Stimulated activated CD4-positive, alpha-beta T cell treated with anti-CD3 and anti-CD28 coated beads, Interleukin-2, amount 100 ng/mL, for 24 hours (primary cell): ENCODE measurements at places on chromosomes 1 and 21.

DNA sequence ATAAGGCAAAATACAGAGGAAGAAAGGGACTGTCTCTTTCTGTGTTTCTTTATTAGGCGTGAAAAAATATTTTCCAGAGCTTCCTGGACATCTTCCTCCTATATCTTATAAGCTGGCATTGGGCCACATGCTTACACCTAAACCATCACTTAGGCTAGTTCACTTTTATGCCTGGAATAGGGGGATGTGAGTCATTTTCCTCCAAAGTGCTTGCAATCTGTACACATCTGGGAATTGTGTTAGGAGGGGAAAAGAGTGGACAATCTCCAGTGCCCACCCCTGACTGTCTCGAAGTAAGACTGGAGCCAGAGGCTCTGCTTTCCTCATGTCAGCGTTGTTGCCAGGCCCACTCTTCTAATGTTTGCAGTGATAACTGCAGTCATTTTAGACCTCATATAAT is 29.9 kb downstream of the GIPC2 start:
- no peak for DNase-seq

DNA sequence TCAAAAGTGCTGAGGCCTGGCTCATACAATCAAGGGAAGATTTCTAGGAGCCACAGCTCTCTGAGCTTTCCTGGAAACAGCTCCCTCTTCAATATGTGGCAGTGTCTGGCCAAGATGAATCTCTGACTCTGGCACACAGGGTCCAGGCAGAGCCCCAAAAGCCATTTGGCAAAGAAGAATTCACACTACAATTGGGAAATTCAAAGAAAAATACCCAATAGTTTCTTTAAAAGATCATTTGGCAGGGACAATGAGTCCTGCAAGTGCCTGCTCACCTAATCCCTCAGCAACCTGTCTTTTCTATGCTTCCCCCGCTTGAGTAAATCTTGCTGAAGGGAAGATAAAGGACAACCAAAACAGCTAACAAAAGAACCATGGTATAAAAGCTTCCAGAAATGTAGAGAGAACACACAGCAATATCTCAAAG is 124.6 kb downstream of the TGFBR3 start:
- no peak for DNase-seq

- DNase-seq: no peak
These were observed 496.2 kb downstream of the LTN1 start for GRCh38 chr21:28496517-28496916.

GRCh38 chr1:200029822-200030152 is 2.3 kb downstream of the NR5A2 start:
- DNase-seq: no peak

DNA sequence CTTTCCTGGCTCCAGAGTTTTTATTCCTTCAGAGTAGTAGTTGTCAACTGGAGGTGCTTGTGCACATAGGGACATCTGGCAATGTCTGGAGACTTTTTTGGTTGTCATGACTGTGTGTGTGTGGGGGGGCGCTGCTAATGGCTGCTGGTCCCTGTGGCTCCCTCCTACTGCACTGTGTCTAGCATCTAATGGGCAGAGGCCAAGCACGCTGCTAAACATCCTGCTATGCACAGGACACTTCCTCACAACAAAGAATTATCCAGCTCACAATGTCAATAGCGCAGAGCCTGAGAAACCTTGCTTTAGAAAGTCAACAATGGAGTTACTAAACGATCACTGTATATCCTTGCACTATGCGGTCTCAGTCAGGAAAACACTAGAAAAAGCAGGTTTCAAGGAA is 19.7 kb upstream of the HMGB4 start:
- DNase-seq: no peak

DNA sequence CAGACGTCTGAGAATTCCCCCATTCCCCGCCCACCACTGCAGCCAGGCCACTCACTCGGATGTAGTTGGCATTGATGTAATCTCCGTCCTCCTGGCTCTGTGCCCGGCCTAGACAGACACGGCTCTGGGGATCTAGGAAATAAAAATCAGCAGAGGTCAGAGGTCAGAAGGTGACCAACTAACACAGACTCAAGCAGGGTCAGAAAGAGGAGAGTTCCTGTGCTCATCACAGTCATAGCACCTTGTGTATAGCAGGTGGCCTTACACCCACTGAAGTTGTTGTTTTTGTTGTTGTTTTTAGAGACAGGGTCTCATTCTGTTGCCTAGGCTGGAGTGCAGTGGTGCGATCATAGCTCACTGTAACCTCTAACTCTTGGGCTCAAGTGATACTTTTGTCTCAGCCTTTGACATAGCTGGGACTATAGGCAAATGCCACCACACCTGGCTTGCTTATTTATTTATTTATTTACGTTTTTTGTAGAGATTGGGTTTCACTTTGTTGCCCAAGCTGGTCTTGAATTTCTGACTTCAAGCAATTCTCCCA is 4.9 kb downstream of the PTPN7 start:
- DNase-seq: no peak

DNA sequence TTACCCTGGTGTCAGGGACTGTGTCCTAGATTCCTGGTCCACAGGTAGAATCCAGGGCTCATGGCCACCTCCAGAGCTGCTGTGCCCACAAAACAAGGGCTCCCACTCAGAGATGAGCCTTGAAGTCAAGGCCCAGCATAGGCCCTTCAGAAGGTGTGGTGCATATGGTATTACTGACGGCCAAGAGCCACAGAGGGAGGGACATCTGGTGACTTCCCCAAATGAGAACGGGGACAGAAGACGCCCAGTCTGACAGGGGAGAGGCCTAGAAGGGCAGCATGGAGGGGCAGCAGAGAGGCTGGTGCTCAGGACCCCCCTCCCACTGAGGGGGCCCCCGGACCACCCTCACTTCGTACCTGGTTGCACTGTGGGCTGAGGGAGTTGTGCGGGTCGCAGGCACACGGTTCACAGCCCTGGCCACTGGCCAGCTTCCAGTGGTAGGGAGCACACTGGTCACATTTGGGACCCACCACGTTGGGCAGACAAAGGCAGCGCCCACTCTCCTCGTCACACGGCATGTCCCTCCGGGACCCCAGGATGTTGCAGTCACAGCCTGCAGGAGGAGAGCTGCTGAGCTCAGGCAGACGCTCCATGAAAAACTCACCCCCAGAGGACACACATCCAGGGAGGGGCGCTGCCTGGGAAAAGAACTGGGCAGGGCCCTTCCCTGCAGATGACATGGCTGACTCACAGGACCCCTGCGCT is 25.0 kb downstream of the LAMB3 start:
- DNase-seq: no peak
